ENCODE measurements at places on chromosomes 4 and X. TPM values are rescaled to one million over a fixed set of nuclear protein-coding genes. Genes with fewer than 3 reads are reported as not detected.

Gene GABRB1
- not detected for total RNA-seq

Gene GPR50
- not detected for total RNA-seq

Gene CXXC4
- 0.03 TPM for total RNA-seq

Gene CAPN6
- 0.14 TPM for total RNA-seq

Gene RGN
- 0.07 TPM for total RNA-seq

Gene ALB
- total RNA-seq, result not detected

Gene SLC26A1
- total RNA-seq, result not detected

Gene HHIP
- 0.53 TPM for total RNA-seq

Gene CDS1
- 20.8 TPM for total RNA-seq

Gene CXorf58
- total RNA-seq, result not detected

Gene POF1B
- 10.6 TPM for total RNA-seq

Gene TXK
- not detected for total RNA-seq

Gene DDIT4L
- 1.3 TPM for total RNA-seq

Gene FRMD7
- total RNA-seq, result not detected

Gene USP17L10
- total RNA-seq, result not detected

Gene JAKMIP1
- total RNA-seq, result not detected

Gene RASSF6
- total RNA-seq, result 1.2 TPM

Gene TEC
- total RNA-seq, result 0.24 TPM

Gene MSX1
- 0.10 TPM for total RNA-seq

Gene PSAPL1
- not detected for total RNA-seq

Gene DACH2
- not detected for total RNA-seq

Gene DIPK2B
- not detected for total RNA-seq

Gene PTCHD1
- not detected for total RNA-seq

Gene FGFR3
- total RNA-seq, result 40.6 TPM

Gene SFRP2
- not detected for total RNA-seq
